ENCODE measurements at places on chromosomes 6 and 20. TPM values are rescaled to one million over a fixed set of nuclear protein-coding genes. Genes with fewer than 3 reads are reported as not detected.

Gene SLC22A16
- total RNA-seq = 0.79 TPM

DNA sequence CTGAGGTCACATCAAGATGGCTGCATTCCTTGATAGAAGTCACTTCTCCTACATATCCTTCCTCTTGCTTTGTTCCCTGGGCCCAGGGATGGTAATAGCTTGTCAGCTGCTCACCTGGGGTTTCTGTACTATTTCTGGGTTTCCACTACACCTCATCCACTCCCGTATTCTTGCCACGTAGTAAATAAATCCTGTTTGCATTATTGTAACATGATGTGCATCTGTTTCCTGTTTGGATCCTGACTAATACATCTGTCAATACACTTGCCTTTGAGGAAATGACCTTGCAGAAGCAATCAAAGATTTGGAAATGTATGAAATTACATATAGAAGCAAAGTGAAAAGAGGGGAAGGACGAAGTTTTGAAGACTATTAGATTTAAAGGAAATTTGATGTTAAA, 619.0 kb downstream of the PHF3 start:
- H3K27ac ChIP-seq = no peak overlapping the region
- no peaks in the 10 kb centered on the region for H3K36me3 ChIP-seq
- H3K4me1 ChIP-seq = no peaks in the 10 kb centered on the region

DNA sequence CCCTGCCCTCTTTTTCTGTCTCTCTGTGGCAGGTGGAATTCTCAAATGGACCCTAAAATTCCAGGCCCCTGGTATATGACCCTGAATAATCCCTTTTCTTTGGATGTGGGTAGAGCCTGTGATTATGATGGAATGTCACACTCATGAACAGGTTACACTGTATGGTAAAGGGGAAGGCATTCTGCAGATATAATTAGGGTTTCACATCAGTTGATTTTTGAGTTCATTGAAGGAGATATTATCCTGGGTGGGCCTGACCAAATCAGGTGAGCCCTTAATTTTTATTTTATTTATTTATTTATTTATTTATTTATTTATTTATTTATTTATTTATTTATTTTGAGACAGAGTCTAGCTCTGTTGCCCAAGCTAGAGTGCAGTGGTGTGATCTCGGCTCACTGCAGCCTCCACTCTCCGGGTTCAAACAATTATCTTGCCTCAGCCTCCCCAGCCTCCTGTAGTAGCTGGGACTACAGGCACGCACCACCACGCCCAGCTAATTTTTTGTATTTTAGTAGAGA, 13.7 kb upstream of the STMND1 start:
- H3K4me1 ChIP-seq = no peaks in the 10 kb centered on the region
- no peak overlapping the region for H3K27ac ChIP-seq
- no peaks in the 10 kb centered on the region for H3K27me3 ChIP-seq
- no peak overlapping the region for H3K4me3 ChIP-seq
- DNase-seq = no peak

Gene LY6G6F
- not detected for total RNA-seq

GRCh38 chr6:169340395-169340794, 86.7 kb upstream of the THBS2 start:
- no peak for DNase-seq
- no peaks in the 10 kb centered on the region for H3K4me1 ChIP-seq
- no peaks in the 10 kb centered on the region for H3K36me3 ChIP-seq
- no peaks in the 10 kb centered on the region for H3K27me3 ChIP-seq
- H3K4me3 ChIP-seq = no peak overlapping the region

GRCh38 chr6:129440691-129441090, 269.3 kb downstream of the ARHGAP18 start:
- H3K36me3 ChIP-seq = no peaks in the 10 kb centered on the region
- no peak overlapping the region for H3K27ac ChIP-seq
- no peak for DNase-seq
- H3K4me1 ChIP-seq = no peaks in the 10 kb centered on the region
- H3K27me3 ChIP-seq = no peaks in the 10 kb centered on the region
- H3K4me3 ChIP-seq = no peak overlapping the region

GRCh38 chr6:96104910-96105309, 89.1 kb downstream of the FUT9 start:
- no peak overlapping the region for H3K27ac ChIP-seq
- no peak for DNase-seq
- no peaks in the 10 kb centered on the region for H3K4me1 ChIP-seq
- H3K27me3 ChIP-seq = no peaks in the 10 kb centered on the region

GRCh38 chr20:61331543-61331942, 79.5 kb downstream of the CDH4 start:
- H3K4me3 ChIP-seq = no peak overlapping the region

- no peaks in the 10 kb centered on the region for H3K4me1 ChIP-seq
- no peaks in the 10 kb centered on the region for H3K36me3 ChIP-seq
- no peak overlapping the region for H3K27ac ChIP-seq
- no peak overlapping the region for H3K4me3 ChIP-seq
Measured at GRCh38 chr20:884983-885952, 30.9 kb downstream of the ANGPT4 start.

Gene LY86
- total RNA-seq = 6.1 TPM

Gene SLA2
- total RNA-seq = 1.5 TPM

- no peaks in the 10 kb centered on the region for H3K36me3 ChIP-seq
- H3K27ac ChIP-seq = peak overlapping the region; percentile 86
- no peaks in the 10 kb centered on the region for H3K27me3 ChIP-seq
- H3K4me3 ChIP-seq = no peak overlapping the region
- DNase-seq = no peak
Measured at GRCh38 chr6:159981403-159982245, 12.7 kb downstream of the IGF2R start.
